ENCODE measurements at places on chromosomes 4 and X.

DNA sequence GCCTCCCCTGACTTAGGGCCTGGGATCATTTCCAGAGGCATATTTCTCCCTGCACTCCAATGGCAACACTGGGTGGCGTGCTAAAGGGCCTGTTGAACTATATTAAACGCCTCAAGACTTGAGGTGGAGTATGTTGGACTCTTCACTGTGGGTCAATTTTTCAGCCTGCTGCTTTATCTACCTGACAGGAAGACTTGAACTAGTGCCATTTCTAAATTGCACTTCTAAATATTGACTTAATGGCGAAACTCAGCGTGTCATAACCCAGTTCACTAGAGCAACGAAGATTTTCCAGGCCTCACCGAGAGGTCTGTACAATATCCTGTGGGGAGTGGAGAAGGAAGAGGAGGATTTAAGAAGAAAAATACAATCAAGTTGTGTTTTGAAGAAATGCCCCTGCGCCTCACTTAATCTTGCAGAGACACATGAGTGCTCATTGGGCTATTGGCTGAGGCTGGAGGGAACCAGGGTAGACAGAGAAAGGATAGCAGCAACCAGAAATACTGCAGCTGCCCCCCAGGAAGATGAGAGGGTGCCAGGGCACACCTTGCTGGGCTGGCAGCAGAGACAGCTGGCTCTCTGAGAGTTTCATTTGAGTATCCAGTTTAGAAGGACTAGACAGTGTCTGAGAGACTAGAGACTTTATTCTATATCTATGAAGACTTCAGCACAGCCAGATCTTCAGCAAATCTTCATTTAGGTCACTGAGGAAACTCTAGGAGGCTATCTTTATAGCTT lies 67.4 kb downstream of the ENPP6 start:
- DNase-seq: no peak

DNA sequence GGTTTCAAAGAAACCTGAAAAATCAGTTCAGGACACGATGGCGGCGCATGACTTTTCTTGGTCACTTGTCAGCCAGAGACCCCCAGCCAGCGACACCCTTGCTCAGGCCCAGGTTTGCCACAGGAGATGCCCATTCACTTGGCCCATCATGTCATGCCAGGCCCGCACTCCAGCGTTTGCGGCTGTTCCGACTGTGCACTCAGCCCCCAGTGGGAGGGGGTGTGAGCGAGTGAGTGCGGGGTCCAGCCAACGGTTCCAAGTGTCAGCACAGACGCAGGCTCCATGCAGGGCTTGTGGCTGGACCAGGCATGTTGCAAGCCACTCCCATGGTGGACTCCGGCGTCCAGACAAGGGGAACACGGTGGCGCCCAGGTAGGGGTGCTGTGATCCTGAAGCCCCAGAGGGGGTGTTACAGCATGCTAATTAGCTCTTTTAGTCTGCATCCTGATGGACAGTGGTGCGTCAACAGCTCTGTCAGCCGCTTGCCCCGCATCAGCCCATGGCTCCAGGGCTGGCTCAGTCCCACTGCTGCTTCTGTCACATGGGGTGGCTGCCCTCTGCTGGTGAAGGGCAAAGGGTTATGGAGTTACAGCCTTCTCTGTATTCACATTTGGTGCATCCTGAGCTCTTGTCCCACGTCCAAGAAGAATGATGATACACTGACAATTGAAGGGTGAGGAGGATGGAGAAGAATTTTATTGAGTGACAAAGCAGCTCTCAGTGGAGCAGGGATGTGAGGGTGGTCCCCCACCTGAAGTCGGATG lies 3.7 kb upstream of the MAEA start:
- DNase-seq: peak; percentile 69

DNA sequence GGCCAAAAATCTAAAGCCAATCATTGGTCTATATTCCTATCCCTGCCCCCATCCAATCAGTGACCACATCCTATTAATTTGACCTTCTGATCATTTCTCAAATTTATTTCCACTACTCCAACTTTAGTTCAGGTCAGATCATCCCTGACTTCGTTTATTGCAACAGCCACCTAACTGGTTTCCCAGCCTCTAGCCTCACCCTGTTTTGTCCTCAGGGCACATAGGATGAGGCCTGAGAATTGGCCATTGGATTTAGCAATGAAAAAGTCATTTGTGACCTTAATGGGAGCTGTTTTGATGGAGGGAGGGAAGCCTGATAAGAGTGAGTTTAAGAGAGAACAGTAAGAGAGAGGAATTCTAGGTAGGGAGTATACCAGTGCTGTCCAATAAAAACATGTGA lies 155.0 kb downstream of the AMMECR1 start:
- DNase-seq: no peak

DNA sequence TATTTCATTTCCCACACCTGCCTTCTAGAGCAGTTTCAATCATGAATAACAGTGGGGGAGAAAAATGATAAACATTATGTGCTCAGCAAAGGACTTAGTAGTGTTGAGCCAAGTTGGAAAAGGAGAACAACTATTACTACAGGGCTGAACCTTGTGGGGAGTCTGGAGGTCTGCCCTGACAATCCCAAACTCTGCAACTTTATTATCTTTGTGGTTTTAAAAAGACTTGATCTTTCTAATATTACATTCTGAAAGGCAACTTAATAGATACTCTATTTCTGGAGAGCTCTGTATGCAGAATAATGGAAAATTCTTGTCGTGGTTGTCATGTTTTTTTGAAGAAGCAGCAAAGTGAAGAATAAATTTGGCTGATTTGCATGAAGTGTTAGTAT lies 116.1 kb downstream of the SPCS3 start:
- DNase-seq: no peak

GRCh38 chrX:121479406-121479805 lies 432.0 kb downstream of the GLUD2 start:
- no peak for DNase-seq

GRCh38 chr4:74431113-74431826 lies 13.7 kb upstream of the AREG start:
- no peak for DNase-seq

DNA sequence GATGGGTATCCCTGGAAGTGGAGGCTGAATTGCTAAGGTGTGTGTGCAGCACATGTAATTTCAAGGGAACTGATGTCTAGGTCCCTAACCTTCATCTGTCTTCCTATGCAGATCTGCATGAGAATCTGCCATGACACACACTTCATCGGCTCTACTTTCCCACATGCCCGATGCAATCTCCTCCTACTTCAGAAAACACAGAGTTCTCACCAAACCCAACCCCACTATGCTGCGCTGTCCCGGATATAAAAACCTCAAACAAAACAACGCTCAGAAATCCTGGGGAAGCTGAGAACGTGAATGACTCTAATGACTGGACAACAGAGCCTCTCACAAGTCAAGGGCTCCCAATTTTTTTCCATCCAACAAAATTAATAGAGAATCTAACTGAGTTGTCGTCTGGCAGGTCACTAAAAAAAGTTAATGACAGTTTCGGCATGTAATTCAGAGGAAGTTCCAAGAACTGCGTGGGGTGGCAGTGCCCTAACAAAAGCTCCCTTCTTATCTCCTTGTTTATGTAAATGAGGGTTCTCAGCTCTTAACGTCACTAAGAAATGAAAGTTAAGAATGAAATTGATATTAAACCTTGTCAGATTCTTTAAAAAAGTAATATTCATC lies 39.0 kb downstream of the STX18 start:
- DNase-seq: peak; percentile 35

DNA sequence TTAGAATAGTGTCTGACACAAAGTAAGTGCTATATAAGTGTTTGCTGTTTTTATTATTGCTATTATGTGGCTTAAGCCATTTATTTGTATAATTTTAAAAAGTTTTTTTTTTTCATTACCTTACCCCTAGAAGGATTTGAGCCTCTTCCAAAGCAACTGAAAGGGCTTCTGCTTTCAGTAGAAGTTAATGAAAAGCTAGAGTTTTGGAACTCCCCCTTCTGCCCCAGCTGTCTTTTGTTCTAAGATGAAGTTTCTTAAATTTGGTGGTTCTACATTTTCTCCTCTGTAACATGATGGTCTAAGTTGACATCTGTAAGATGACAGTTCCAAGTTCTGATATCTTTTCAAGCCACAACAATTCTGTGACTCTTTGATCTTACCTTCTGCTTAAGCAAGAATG lies 30.3 kb downstream of the FHIP1A start:
- no peak for DNase-seq

GRCh38 chr4:128819082-128819742 lies 9.7 kb downstream of the JADE1 start:
- no peak for DNase-seq

DNA sequence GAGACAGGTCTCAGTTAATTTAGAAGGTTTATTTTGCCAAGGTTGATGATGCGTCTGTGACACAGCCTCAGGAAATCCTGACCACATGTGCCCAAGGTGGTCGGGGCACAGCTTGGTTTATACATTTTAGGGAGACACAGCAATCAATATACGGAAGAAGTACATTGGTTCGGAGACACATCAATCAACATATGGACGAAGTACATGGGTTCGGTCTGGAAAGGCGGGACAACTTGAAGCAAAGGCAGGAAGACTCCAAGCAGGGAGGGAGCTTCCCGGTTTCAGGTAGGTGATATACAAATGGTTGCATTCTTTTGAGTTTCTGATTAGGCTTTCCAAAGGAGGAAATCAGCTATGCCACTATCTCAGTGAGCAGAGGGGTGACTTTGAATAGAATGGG lies 225.2 kb upstream of the ZFP42 start:
- no peak for DNase-seq

DNA sequence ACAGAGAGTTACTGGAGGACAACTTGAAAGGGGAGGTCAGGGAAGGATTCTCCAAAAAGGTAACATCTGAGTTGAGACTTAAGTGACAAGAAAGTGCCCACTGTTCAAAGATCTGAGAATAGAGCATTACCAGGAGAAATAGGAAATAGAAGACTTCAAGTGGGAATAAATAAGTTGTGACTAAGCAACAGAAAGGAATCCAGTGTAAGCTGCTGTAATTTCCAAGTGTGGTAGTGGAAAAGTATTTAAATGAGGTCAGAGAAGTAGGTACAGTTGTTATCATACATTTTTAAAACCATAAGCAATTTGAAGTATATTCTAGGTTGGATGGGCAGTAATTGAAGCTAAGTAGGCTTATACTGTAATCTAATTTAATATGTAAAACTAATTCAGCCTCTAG lies 211.9 kb downstream of the FBXO8 start:
- DNase-seq: no peak

- DNase-seq: no peak
These were observed 23.0 kb upstream of the CYP2U1 start for GRCh38 chr4:107908377-107908776.

DNA sequence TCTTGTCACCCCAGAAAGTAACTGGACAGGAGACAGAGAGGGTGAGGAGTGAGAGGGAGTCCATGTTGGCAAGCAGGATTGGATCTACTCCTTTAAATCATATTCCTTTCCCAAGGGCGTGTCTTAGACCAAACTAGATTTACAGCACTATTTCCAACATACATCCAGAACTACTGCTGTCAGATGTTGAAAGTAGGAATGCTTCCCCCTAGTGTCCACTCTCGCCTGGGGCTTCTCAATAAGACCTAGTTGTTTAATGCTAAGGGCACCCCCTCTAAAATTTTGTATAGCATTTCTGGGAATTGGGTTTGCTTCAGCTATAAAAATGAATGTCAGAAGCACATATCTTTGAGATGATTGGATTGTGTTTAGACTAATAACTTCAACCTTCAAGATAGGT lies 13.3 kb downstream of the OFD1 start:
- peak; percentile 18 for DNase-seq

DNA sequence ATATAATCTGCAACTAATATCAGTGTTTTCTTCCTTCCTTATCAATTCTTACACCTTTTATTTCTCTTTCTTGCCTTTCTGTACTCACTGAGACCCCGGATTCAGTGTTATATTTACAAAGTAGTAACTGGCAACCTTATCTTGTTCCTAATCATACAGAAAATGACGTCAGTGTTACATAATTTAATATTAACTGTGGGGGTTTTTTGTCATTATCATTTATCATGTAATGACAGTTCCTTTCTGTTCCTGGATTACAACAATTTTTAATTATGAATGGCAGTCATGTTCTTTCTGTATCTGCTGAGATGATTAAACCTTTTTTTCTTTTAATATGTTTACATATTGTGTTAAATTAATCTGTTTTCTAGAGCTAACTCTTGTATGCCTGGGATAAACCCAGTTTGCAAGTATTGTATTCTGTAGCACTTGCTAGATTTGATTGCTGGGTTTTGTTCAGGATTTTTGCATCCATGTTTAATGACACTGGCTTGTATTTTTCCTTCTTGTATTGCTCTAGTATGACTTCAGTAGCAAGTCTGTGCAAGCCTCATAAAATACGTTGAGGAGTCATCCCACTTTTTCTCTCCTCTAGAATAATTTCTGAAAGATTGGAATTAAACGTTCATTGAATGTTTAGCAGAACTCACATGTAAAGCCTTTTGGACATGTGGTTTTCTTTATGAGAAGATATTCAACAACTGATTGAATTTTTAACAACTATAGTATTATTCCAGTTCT lies 10.4 kb upstream of the HSPA4L start:
- no peak for DNase-seq

DNA sequence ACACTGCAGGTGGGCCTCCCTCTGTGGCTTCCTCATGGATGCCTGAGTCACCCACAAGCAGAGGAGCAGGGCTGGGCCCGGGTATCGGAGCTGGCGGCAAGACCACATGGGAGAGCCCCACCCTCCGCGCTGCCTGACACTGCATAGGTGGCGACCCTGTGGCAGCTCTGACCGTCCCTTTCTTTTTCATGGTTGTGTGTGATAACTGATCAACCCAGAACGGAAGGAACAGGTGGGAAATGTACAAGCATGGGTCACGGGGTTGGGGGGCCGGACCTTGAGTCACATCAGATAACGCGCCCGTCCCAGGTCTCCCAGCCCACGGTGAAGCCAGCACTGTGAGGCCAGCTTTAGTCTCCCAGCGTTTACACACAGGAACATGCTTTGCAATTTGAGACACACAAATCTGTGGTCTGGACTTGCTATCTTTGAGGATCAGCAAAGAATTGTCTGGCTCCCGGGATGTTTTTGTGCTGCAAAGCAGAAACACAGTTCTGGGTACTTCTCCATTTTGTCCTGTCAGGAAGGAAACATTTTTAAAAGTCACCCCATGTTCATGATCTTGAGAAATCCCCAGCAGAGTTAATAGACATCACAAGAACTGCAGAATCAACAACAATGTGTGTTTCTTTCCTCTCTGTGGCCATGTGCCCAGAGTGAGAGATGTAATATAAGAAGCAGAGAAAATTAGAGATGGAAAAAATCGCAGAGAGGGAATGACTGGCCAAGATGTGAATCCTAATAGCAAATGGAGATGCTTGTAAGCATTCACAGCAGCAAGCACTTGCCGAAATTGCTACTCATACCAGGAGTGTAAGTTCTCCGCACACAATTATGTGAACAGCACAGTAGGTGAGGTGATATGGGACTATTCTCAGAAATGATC lies 70.1 kb upstream of the CBR4 start:
- DNase-seq: peak; percentile 36

DNA sequence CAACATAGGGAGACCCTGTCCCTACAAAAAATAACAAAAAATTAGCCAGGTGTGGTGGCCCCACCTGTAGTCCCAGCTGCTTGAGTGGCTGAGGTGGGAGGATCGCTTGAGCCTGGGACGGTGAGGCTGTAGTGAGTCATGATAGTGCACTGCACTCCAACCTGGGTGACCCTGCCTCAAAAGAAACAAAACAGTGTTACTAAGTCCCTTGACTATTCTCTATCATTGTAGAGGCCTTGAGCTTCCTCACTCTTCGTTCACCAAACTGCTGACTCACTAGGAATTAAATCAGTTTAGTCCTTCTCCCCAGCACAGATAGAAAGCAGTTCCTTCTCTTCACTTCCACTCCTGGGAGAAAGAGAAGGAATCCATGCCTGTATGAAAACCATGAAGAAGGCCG lies 14.5 kb downstream of the CDS1 start:
- no peak for DNase-seq

GRCh38 chr4:159425737-159426305 lies 322.9 kb downstream of the RAPGEF2 start:
- DNase-seq: no peak

GRCh38 chr4:97507587-97508245 lies 635.6 kb downstream of the STPG2 start:
- DNase-seq: no peak

All from stimulated activated CD4-positive, alpha-beta T cell treated with anti-CD3 and anti-CD28 coated beads, Interleukin-15, amount 100 ng/mL, for 24 hours (primary cell).